Posterior vena cava (tissue), 2 donors: ENCODE measurements at places on chromosomes 2 and 18.
A peak's percentile ranks its signal among the peaks of the same experiment; 100 is the strongest.

DNA sequence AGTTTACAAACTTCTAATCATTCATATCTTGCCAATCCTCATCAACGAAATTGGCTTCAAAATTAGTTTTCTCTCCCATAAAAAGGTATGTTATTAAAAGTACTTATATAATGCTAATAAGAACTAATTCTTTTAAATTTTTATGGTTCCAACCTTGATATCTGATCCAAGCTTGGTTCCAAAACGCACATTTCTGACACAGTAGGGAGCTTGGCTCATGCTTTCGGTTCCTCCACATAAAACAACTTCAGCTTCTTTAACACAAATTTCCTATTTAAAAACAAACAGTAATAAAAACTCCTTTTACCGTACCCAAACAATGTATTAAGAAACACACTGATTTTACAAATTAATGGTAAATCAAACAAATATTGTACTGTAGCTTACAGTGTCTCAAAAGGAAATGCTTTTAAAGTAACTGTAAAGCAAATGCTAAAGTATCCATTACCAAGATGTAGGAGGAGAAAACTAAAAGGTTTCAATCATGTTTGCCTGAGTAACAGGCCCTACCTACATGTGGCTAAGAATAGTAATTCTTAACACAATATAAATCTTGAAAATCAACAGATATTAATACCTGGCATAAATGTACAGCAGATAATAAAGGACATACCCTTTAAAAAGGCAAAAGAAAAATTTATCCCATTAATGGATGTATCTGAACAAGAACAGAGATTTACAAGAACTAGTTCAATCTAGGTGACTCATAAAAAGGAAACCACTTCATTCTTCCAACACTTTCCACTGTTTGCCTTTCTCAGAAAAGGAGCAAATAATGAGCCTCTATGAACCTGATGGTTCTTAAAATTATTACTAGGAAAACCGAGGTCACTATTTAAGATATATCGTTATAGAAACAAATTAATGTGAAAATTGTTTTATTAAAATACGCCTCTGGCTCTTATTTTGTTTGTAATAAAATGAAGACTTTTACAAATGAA lies 17.5 kb downstream of the ACAA2 start:
- DNase-seq = no peak

- no peak for DNase-seq
These were observed 55.1 kb downstream of the COL4A3 start for GRCh38 chr2:227219312-227220105.

- no peak for DNase-seq
These were observed 77.8 kb upstream of the ZNF397 start for GRCh38 chr18:35163014-35163539.

DNA sequence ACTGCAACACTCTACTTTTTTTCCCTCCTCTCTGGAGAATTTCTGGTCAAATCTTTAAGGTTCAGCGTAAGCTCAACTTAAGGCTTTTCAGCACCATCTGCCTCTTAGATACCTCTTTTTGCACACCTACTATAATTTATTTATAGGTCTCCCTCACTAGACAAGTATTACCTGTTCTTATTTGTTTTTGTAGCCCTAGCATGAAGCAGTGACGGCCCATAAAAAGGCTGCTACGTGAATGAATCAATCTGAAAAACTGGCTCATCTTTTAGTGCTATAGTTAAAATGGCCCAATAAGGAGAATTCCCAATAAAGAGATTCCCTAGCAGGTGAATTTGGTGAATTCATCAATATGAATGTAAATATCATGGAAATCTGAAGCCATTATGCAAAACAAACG lies 6.5 kb downstream of the RNF149 start:
- no peak for DNase-seq

GRCh38 chr2:172972005-172972619 lies 103.5 kb upstream of the MAP3K20 start:
- no peak for DNase-seq

DNA sequence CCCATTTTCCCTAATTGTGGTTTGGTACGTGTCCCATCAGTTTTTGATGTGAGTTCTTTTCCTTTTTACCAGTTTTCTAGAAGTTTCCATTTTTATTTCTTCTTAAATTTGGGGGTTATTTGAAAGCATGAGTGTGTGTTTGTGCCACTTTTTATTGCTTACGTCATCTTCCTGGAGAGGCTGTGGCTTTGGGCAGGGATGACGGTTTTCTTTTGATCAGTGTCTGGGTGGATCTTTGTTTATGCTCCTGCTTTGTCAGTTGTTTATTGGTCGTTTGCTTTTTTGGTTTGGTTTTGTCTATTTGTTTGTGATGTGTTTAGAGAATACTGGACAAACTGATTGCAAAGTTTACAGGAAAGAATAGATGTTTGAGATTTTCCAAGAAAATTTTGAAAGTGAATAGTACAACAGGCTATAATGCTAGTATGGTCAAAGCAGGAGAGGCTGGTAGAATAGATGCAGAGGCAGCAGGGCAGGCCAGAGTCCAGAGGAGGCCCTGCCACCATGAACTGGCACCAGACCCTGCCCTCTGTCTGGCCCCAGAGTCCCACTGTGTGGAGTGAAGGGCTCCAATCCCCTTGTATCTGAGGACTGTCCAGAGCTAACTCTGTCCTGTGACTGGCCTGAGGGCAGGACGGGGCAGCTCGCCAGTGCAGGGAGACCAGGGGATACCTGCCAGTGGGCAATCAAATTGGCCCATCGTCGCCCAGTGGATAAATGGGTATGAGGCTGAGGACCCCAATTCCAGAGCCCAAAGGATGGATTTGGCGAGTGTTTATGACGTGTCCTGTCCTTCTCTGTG lies 23.4 kb upstream of the SNED1 start:
- DNase-seq = peak; percentile 58

DNA sequence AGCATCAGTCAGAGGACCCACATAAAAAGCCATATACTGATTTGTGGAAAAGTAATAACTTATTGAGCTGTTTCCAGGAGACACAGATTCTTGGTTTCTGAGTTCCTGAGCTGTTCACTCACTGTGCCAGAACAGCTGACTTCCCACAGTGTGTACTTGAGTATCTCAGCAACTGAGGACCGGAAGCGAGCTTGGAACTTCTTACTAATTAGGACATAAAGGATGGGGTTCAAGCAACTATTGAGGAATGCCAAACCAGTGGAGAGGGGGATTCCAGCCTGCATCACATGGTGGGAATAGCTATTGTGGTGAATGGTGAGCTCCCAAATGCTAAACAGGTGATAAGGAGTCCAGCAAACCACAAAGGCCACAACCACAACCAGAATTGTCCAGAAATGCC lies 16.4 kb downstream of the EEF1B2 start:
- DNase-seq = no peak

DNA sequence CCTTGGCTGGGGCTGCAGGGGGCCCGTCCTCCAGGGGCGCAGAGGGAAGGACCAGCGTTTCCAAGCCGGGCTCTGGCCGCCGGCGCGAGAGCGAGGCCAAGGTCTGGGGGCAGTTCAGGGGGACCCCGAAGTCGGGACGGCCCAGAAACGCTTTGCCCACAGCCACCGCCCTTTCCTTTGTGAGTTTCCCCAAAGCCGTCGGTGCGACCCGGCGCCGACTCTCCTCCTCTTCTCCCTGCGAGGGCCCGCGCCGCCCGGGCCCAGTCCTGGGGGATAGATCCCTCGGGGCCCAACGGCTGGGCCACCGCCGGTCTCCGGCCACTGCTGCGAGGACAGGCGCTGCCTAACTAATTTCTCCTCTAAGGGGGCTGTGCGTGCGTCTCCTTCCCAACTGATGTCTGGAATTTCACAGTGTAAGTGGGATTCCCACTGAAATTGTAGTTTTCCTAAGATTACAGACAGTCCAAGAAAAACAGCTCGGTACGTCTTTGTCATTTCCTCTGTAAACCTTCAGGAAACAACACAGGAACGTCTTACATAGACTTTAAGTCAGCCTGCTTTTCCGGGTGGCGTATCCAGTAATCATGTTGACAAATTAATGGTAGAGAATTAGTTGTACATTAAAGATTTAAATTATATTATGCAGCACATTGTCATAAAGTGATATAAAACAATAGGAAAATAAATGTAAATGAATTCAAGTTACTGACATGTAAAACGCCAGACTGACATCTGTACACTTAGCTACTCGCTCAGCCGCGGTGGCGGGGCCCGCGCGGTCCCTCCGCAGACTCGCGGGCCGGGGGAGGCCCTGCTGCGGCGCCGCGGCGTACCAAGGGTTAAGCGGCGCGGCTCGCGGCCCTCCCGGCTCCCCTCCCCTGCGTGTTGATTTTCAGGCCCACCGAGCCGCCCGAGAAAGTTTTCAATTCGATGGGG lies 139.4 kb upstream of the SIX3 start:
- no peak for DNase-seq

DNA sequence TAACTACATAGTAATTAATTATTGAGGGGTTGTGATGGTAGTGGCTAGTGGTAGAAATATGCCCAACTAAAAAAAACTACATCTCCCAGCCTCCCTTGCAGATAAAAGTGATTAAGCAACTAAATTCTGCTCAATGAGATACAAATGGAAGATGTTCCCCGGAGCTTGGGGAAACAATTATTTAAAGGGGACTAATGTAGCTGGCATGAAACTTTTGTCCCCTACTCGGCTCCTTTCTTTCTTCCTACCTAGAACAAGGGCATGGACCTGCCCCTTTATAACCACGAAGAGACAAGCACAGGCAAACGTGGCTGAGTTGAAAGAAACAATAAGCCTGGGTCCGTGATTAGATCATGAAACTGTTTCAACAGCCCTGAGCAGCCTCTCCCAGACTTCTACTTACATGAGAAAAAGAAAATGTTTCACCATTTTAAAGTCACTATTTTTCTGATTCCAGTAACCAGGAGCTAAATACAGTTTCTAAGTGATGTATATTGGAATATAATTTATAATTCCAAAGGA lies 236.9 kb downstream of the SCG2 start:
- no peak for DNase-seq

DNA sequence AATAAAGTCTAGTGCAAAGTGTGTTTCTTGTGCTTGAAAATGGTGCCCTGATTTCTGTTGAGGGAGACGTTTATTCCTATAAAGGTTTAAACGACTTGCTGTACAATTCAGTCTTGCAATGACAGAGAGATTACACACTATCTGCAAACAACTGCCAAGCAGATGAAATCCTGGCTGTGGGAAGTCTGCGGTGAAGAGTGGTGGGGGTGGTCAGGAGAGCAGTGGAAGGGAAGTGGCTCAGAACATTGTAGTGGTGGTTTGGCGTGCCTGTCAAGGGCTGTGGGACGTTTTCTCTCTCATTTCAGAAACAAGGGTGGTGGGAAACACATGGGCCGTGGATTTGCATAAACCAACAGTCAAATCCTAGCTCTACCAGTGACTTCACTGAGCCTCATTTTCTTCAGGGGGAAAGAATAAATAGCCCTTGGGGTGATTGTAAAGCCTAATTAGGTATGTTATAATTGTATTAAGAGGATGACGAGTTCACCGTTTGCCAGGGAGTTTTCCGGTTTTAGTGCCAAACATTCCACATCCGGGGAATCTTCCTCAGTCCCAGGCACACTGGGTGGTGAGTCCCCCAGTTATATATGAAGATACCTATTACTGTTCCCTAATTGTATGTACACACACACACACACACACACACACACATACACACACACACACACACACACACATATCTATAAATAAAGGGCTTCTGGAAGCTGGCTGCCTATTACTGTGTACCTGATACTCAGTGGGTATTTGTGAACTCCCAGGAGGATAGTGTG lies 115.0 kb downstream of the SPTBN1 start:
- no peak for DNase-seq

GRCh38 chr18:32391126-32391525 lies 79.6 kb downstream of the GAREM1 start:
- DNase-seq = no peak

GRCh38 chr2:174965992-174966744 lies 39.0 kb downstream of the CHN1 start:
- DNase-seq = no peak

DNA sequence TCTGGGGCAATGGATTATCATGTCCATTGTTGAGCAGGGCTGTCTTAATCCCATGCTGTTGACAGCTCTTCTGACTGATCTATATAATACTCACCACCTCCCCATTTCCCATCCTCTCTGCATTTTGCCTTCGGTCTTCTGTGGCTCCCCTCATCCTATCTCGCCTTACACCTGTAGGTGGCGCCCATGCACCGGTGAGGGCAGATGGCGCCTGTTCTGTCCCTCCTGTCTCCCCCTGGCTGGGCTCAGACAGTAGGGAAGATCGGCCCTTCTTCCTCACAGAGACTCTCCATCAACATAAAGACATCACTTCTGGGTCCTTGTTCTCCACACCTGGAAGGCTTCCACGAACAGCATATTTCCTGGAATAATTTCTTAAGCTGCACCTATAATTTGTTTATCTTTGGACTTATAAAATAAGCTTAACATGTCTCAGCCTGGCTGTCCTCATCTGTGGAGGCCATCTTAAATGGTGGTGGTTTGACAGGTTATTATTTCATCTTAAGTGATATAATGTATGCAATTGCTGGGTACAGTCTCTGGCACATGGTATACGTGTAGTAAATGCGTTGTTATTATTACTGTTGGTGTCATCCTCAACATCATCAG lies 10.9 kb upstream of the CDH20 start:
- DNase-seq = peak; percentile 84

GRCh38 chr2:43221124-43221762 lies 5.2 kb downstream of the ZFP36L2 start:
- peak; percentile 88 for DNase-seq

GRCh38 chr2:110770404-110770958 lies 38.1 kb downstream of the ACOXL start:
- DNase-seq = no peak

GRCh38 chr18:48354746-48355260 lies 54.4 kb downstream of the ZBTB7C start:
- no peak for DNase-seq

DNA sequence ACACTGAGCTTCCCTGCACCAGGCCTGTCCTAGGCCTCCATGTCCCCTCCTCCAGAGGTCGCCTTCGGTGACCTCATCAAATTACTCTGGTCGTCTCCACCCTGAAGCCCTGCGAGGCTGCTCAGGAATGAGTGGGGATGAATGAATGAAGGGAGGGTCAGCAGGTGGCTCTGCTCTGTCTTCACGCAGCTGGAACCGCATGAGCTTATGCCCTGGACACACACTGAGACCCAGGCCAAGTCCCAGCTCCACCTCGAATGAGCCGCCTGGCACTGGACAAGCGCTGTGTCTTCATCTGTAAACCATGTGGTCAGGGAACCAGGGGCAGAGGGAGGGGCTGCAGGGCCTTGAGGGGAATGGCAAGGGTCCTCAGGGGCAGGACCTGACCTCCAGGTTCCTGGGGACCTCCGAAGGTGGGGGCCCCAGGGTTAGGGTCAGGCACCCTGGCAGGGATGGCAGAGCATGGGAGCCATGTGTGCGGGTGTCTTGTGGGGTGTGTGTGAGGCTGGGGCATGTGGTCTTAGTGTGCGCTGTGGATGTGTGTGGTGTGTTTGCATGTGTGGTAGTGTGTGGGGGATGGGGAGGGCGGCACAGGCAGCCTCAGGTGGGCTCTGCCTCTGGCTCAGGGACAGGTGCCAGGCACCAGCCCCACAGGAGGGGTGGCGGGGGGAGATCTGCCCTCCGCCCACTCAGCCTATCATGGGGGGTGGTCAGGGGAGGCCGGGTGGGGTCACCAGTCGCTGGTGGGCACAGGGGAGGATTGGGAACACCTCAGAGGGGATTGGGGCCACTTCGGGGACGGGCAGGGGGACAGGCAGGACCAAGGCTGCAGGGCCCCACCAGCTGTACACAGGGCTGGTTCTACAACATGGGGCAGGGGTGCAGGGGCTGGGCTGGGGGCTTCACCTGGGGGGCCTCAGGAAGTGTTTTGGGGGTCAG lies 13.9 kb downstream of the ODC1 start:
- DNase-seq = peak; percentile 77

- no peak for DNase-seq
These were observed 4.3 kb upstream of the NAGK start for GRCh38 chr2:71064110-71064611.

GRCh38 chr18:7987284-7987976 lies 420.3 kb downstream of the PTPRM start:
- no peak for DNase-seq
